T-helper 1 cell treated with Interleukin-12 subunit alpha and Interleukin-12 subunit beta and Interleukin-4 antibody, amounts not matched to agents 30 ng/mL and 1 ng/mL, for 36 hours (primary cell): ENCODE measurements at places on chromosomes 1 and 21. TPM values are rescaled to one million over a fixed set of nuclear protein-coding genes. Genes with fewer than 3 reads are reported as not detected.

STUM gene
- total RNA-seq = not detected in 2 replicates

TMPRSS15 gene
- not detected in 2 replicates for total RNA-seq

SRSF10 gene
- total RNA-seq = 199 and 203 TPM in 2 replicates

FOXO6 gene
- not detected in 2 replicates for total RNA-seq

LHX8 gene
- total RNA-seq = not detected in 2 replicates

PLEKHN1 gene
- total RNA-seq = 2.2 and 2.4 TPM in 2 replicates

ARHGEF10L gene
- total RNA-seq = not detected in 2 replicates

AMY1A gene
- total RNA-seq = not detected in 2 replicates

ITLN2 gene
- not detected in 2 replicates for total RNA-seq

FALEC gene
- not detected in 2 replicates for total RNA-seq

HMCN1 gene
- 0.10 and 0.22 TPM in 2 replicates for total RNA-seq

GJA5 gene
- total RNA-seq = not detected in 2 replicates

VAV3 gene
- 2.0 and 2.5 TPM in 2 replicates for total RNA-seq

HSD3B2 gene
- total RNA-seq = not detected in 2 replicates

LCE1A gene
- not detected in 2 replicates for total RNA-seq

CACNA1E gene
- 0.05 TPM in 2 replicates for total RNA-seq

PSMD4 gene
- total RNA-seq = 200 and 204 TPM in 2 replicates

CD1E gene
- total RNA-seq = not detected in 2 replicates

CYP4A11 gene
- total RNA-seq = not detected in 2 replicates

OR2L8 gene
- total RNA-seq = 0.34 TPM in 1 of 2 replicates, not detected in the other

AQP10 gene
- not detected in 2 replicates for total RNA-seq

ALG6 gene
- total RNA-seq = 27.6 and 27.7 TPM in 2 replicates
